Stimulated activated CD4-positive, alpha-beta T cell treated with anti-CD3 and anti-CD28 coated beads, Interleukin-2, amount 100 ng/mL, for 48 hours (primary cell): ENCODE measurements at places on chromosomes 7 and 10.

GRCh38 chr7:112537822-112538387 lies 57.1 kb downstream of the LSMEM1 start:
- DNase-seq, result no peak

- DNase-seq, result no peak
Observed at GRCh38 chr7:96825285-96825684, 115.6 kb upstream of the SEM1 start.

DNA sequence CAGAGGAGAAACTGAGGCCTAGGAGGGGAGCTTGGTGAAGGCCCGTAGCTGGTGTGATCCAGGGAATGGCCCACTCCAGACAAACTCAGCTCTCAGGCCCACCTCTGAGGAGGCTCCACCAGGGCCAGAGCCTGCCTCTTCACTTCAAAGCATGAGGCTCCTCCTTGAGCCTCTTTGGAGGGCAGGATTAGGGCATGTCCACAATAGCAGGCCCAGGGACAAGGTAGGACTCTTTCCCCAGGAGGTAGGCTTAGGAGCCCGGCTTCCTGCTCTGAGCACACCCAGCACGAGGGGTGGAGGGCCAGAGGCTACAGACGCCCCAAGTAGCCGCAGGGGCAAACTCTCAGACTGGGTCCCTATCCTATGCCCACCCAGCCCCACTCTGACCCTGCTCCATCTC lies 164.6 kb upstream of the ZMIZ1 start:
- no peak for DNase-seq

- no peak for DNase-seq
Observed at GRCh38 chr7:81845744-81846241, 75.9 kb upstream of the HGF start.

DNA sequence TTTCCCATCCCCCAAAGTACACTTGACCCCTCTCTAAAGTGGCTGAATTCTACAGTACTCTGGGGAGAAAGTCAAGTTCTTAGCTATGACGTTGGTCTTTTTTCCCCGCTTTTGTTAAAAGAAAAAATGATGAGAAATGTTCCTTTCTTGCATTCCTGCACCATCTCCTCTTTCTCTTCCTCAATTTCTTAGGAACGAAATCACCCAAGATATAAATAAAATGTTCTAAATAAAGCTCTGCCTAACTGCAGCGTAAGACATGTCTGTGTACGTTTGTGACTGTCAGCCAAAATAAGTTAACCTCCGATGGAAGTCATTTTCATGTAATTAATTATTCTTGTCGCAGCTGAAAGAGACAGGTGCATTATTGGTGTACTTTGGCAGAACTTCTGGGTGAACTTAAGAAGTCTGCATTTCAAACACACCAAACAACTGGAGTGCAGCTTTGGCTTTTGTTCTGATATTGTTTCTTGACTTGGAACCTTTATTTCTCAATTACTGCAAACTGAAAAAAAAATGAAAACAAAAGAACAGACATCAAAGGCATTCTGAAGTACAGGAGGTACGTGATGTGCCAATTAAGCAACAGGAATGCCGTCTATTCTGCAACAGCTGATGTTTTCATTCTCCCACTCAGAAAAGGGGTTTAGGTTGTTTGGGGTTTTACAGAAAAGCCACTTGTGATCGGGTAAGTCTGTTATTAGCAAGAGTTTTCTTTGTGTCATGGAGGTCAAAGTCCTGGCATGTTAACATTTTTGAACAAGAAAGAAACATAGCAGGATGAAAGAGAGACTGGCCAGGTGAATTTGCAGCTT lies 82.4 kb upstream of the SDK1 start:
- no peak for DNase-seq

- DNase-seq, result no peak
Observed at GRCh38 chr10:91088300-91089140, 131.9 kb upstream of the PCGF5 start.

DNA sequence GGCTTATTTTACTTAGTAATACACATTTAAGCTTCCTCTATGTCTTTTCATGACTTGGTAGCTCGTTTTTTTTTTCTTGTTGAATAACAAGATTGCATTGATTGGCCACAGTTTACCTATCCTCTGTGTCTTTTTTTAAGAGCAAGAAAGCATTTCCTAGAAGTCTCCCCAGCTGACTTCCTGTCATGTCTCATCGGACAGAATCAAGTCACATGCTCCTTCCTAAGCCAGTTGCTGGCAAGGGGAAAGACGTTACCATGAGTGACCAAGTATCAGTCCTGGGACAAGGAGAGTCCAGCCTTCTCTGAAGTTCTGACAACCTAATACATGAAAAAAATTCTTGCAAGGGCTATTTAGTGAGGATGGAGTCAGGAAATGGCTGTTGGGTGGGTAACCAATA lies 24.9 kb upstream of the SFRP5 start:
- no peak for DNase-seq

- peak; percentile 3 for DNase-seq
Observed at GRCh38 chr7:90629297-90629918, 33.3 kb downstream of the CDK14 start.

DNA sequence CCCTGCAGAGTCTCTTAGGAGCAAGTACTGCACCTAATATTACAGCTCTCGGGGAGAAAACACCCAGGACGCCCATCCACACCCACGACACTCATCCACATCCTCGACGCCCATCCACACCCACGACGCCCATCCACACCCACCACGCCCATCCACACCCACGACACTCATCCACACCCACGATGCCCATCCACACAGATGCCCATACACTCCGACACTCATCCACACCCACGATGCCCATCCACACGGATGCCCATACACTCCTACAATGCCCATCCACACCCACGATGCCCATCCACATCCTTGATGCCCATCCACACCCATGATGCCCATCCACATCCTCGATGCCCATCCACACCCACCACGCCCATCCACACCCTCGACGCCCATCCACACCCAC lies 503.1 kb downstream of the PTPRN2 start:
- no peak for DNase-seq

DNA sequence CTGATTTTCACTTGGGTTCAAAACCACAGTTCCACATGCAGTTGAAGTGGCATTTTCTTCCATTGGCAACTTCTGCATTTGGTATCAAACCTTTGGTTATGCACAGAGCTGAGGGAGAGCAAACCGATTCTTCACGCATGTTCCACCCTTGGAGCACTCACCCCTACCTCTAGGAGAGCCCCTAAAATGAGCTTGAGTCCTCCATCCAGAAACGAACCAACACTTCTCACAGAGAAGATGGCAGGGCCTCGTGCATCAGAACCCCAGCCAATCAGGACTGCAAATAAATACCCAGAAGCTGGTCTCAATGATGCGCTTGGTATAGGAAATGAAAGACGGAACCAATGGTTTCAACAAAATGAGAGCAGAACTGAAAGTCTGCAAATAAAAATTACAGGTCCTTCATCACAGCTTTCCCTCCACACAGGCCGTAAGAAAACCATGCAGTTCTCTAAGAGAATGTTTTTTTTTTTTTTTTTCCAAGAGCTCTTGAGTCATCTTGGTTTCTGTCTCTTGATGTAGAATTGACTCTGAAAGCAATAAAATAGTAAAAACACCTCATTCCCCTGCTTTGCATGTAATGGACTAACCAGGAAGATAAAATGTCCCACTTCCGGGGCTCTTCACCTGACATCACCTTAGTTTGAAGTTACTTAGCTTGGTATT lies 23.9 kb downstream of the KLF6 start:
- DNase-seq, result no peak

DNA sequence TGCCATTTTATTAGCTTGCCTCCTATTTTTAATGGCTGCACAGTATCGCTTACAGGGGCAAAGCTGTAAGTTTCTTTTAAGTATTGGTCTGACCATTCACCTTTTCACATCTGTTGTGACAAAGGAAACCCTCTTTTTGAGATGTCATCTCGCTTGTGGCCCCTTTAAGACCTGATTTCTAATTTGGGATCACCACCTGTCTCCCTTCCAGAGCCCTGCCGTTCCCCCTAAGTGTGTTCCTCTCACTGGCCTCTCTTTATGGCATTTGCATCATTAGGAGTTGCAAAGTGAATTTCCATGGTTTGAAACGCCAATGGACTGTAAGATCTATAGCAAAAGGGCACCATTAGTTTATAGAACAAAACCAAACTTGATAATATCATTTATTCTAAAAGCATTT lies 1.4 kb downstream of the EPDR1 start:
- DNase-seq, result no peak

GRCh38 chr7:10662491-10662890 lies 311.2 kb upstream of the PHF14 start:
- no peak for DNase-seq

GRCh38 chr7:66204822-66205740 lies at the start of gene TPST1:
TPST1 (plus strand) TSS chr7:66205334; CDS start chr7:66240426, 35,092 bp downstream.
- DNase-seq, result peak; percentile 81

GRCh38 chr10:31358688-31359330 lies 39.8 kb downstream of the ZEB1 start:
- no peak for DNase-seq

DNA sequence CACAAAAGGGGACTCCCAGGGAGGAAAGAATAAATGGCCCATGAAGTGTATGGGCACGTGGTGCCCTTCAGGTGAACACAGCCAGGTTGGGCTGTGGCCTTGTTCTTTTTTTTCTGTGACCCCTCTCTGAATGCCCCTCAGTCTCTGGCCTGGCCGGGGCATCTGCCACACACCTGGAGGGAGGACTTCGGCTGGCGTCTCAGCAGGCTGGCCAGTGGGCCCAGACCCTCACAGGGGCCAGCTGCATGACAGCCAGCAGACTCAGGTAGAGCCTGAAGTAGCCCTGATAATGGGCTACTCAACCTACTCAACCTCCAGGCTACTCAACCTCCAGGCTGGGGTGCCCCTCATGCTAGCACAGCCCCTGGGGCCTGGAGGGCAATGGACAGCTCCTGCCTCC lies 9.8 kb upstream of the CAMK2B start:
- no peak for DNase-seq

DNA sequence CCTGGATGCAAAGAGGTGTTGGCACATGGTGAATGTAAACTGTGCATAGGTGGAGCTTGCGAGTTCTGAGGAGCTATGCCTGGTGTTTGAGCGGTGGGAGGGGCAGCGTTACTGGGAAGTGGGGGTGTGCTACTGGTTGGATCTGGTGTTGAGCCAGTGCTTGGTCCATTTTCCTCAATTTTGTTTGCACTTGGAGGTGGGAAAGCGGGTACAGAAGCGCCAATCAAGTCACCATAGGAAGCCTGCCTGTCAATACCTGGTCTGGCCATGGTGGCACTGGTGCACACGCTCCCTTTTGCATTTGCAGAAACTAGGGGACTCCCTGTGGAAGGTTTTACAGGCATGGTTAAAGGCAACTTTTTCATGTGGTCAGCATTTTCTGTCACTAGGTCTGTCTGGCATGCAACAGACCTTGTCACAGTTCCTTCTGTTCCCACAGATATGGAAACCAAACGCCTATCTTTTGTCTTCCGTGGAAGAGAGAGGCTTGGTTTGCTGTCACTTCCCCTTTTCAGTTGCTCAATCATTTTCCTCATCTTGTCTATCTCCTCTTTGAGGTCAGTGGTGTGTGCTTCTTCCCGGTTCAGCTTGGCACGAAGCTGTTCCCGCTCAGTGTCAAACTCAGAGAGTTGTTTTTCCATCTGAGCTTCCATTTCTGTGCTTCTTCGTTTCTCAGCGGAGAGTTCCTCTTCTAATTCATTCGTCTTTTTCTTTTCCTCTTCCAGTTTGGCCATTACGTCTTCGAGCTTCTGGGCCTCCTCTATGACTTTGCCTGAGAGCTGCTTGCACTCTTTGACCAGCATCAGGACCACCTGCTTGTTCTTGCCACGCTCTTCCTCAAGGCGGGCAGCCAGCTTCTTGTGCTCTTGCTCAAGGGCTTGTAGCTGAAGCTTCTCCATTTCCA lies 81.1 kb downstream of the CTTNBP2 start:
- no peak for DNase-seq

DNA sequence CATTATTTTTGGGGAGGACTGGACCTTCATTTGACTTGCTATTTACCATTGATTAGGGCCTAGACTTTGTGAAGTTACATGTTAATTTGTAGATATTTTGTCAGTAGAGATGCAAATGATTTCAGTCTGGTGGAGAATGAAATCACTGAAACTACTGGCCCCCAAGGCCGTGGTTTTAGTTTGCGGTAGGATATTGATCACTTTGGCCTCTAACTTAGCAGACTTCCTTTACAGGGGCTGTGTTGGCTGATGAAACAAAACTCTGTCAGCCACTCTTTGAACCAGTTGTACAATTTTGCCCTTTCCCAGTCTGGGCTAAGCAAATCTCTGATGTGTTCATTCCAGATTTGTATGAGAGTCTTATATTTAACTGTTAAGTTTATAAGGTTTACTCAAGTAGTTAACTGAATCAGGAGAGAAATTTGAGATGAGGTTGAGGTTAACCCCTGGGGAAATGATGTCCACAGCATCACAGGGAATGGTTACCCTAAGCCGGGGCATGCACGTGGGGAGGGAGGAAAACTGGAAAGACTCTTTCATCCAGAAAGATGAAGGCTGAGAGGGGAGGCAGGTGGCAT lies 105.7 kb upstream of the INSIG1 start:
- no peak for DNase-seq

DNA sequence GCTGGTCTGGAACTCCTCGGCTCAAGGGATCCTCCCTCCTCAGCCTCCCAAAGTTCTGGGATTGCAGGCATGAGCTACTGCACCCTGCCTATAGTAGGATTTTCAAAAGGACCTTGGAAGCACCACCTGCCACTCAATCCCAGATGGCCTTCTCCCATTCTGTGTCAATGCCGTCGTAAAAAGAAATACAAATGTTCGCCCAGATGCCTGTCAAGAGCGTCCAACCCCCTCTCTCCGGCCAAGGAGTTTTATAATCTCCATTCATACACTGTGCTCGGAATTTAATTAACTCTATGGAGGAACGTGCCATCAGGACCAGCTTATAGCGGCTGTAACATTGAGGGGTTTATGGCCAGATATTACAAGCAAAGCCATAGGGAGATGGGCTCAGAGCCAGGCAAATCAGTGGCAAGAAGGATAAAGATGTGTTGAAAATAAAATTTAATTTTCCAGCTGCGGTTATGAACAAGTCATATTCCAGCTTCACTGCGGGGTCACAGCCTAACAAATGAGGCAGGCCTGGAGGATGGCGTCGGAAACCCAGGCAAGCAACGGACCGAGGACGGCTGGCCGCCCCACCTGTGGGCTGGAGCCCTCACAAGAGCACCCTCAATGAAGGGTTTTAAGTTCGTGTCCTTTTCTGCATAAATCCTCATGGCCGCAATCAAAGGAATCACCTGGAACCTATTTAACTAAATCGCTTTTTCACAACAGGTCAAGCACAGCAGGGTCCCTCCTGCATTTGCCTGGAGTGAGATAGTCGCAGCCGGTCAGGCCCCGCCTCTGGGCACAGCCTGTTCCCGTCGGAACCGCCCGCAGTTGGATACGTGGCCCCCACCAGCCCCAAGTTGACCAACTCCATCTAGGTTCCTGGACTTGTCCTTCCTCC lies 374.5 kb upstream of the FOXK1 start:
- no peak for DNase-seq

GRCh38 chr7:97020996-97021746 lies 3.5 kb downstream of the DLX5 start:
- DNase-seq, result no peak

- DNase-seq, result peak; percentile 65
Observed at GRCh38 chr10:34637418-34637911, 177.6 kb downstream of the PARD3 start.
